ENCODE measurements at places on chromosomes 12 and 14.

DNA sequence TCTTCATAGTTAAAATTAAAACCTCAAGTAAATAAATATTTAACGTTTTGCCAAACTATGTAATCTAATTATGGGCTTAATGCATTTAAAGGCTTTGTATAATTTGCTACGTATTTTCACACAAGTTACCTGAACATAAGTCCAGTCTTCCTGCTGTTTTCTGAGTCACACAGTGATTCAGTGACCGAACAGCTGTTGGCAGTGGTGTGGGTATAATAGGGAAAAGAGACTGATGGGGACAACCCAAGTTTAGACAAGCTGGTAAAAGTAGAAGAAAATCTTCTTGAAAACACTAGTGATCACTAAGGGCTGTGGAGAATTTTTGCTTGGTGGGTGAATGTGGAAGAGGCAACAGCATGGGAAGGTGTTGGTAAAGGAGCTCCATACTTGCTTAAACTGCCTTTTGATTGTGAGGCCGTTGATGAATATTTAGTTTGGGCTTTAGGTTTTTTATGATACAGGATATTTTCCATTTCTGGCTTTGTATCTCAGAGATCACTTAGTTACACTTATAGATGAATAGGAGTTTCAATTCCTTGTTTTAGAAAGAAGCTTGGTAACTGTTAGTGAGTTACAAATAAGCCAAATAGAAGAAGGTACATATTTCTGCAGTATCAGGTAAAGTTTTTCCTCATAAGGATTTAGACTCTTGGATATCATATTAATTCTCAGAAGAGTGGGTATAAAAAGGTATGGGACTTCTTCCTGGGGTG is 23.9 kb downstream of the LRRK2 start:
- no peak for DNase-seq

GRCh38 chr14:24146453-24146977 is at the start of gene PSME2:
Gene PSME2, minus strand, starts transcription at chr14:24146610. Its CDS starts 29 bp downstream, at chr14:24146581.
- DNase-seq: peak; percentile 94

DNA sequence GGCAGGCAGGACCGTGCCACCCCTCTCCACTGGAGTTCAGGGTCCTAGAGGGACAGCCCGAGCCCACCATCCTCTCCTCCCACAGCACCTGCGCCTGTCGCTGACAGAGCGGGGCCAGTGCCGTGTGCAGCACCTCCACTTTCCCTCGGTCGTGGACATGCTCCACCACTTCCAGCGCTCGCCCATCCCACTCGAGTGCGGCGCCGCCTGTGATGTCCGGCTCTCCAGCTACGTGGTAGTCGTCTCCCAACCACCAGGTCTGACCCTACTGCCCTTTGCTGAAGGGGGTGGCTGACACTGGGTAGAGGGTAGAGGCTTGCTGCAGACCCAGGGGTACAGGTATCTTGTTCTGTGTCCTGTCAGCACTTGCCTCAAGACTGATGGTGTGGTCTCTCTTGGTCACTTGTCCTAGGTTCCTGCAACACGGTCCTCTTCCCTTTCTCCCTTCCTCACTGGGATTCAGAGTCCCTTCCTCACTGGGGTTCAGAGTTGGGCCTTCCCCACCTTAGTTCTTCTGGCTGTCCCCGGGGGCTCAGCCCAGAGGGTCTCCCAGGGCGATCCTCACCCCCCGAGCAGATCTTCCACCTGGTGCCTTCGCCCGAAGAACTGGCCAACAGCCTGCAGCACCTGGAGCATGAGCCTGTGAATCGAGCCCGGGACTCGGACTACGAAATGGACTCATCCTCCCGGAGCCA is 42.0 kb downstream of the SH2B3 start:
- no peak for DNase-seq

GRCh38 chr12:111791507-111791906 is 24.8 kb downstream of the ALDH2 start:
- DNase-seq: no peak

- no peak for DNase-seq
Measured at GRCh38 chr14:72485695-72486094, 408.2 kb downstream of the DPF3 start.

- no peak for DNase-seq
Measured at GRCh38 chr14:75831952-75832351, 149.8 kb downstream of the TGFB3 start.

- DNase-seq: no peak
Measured at GRCh38 chr12:28374556-28374955, 184.3 kb downstream of the CCDC91 start.

GRCh38 chr12:52690351-52691075 is 10.3 kb upstream of the KRT1 start:
- no peak for DNase-seq

DNA sequence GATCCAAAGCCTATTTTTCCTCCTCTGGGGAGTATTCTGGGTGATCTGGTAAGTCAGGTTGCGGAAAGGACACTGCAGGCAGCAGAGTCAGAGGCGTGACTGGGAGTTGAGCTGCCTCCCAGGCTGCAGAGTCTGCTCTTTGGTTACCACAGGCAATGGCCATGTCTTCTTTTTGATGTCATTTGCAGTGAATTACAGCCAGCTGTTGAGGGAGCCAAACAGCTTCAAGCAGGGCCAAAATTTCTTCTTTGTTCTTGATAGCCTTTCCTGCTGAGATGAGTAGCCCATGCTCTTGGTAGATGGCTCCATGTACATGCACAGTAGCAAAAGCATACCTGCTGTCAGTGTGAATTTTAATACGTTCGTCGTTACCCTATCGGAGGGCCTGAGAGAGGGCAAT is 116.6 kb upstream of the PZP start:
- DNase-seq: no peak

- no peak for DNase-seq
Measured at GRCh38 chr12:119068129-119068856, 87.0 kb downstream of the SRRM4 start.

- DNase-seq: no peak
Measured at GRCh38 chr14:28608443-28608842, 158.1 kb upstream of the FOXG1 start.

- no peak for DNase-seq
Measured at GRCh38 chr12:43338848-43339526, 213.0 kb downstream of the ADAMTS20 start.

GRCh38 chr14:24298892-24299254 is 707 bp downstream of the DHRS1 start:
- peak; percentile 26 for DNase-seq

DNA sequence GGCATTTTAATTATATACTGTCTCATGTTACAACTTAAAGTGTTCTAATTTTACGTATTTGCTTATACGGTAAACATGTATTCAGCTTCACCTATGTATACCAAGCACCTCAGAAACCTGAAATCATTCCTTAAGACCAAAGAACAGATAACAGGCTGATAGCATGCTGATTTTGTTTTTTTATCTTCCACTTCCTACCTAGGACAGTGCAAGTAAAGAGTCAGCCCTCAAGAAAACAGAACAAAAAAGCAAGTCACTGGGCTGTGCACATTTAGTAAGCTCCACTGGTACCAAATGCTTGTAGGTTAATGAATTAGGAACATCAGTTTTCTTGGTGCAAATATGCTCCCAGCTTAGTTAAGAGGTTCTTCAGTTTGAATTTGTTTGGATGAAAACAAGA is 611.3 kb downstream of the VRK1 start:
- no peak for DNase-seq

- no peak for DNase-seq
Measured at GRCh38 chr14:67253076-67253635, 11.9 kb downstream of the PALS1 start.

DNA sequence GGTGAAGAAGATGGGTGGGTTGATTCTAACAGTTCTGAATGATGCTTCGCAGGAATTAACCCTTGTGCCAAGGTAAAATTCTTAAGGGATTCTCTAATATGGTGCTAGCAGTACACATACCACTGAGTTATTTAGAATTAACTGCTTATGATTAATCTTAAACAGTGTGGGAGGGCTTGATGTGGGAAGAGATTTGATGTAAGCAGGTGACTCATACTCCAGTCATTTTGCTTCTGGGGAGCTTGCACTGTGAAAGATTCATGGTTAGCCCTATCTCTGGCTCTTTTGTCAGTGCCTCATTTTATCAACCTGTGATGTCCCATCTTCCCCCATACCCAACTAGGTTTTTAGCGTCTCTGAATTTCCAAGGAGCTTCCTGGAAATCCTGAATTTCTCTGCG is 83.8 kb downstream of the NRXN3 start:
- DNase-seq: no peak

DNA sequence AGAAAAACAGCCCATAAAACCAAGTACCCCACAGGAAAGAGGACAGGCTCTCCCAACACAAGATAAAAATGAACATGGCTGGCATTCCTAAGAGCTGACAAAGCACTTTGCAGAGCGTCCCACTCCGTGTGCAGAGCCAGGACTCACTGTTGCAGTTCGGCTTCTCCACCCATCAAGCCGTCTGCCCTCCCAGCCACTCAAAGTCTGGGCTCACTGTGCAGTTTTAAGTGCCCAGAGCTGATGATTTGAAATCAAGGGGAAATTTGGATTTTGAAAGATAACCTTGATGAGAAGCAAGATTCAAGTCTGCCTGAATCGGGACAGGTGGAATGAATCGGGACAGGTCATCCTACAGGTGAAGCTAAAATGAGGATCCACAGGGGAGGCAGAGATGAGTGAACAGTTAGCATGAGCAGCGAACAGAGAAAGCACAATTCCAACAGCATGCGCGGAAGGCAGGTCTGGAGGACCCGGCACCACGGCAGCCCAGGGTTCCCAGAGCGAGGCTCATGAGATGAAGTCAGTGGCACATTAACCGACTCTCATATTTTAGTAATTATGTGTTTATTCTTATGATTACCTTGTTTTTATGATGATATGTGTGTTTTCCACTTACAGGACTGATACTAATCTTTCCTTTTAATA is 39.8 kb upstream of the GPR68 start:
- no peak for DNase-seq

- DNase-seq: no peak
Measured at GRCh38 chr12:52037248-52037861, 13.9 kb upstream of the NR4A1 start.

GRCh38 chr12:104669089-104669721 is 212.5 kb downstream of the CHST11 start:
- no peak for DNase-seq

- DNase-seq: no peak
Measured at GRCh38 chr14:73678698-73679097, 33.9 kb downstream of the DNAL1 start.

DNA sequence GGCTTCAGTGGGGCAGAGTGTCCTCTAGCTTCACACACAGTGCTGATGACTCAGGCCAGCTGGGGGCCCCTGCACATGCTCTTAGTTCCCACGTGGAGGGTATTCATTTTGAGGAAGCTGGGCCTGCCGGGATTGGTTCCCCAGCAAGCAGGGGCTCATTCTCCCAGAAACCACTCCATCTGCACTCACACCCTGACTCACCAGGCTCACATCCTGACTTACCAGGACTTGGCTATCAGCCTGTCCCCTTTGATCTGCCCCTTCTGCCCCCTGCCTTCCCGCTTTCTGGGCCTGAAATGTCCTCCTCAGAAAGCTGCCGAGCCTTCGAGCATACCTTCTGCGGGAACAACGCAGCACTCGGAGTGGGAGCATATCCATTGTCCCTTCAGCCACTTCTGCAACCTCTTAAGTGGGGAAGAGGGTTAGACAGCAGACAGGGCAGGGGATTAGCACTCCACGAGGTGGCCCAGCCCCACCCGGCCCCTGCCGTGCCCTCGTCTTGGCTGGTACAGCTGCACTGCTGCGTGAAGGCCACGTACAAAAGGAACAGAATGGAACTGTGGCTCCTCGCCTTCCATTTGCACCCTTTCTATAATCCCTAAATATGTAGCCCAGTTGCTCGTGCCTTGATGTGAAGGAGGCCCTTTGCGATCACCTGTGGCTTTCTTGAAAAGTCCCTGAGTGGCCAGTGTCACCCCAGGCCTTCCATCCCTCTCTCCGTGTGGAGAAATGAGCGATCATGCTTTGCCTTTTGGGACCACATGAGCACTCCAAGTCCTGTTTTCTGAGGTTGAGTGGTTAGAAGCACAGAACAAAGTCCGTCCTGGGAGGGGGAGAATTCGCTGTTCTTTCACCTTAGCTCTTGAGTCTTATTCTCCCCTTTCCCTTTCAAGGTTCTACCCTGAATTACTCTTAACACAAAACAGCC is 26.1 kb downstream of the TPCN1 start:
- no peak for DNase-seq

- DNase-seq: no peak
Measured at GRCh38 chr12:2248901-2249381, 196.2 kb downstream of the CACNA1C start.

- no peak for DNase-seq
Measured at GRCh38 chr14:99143126-99143525, 128.9 kb downstream of the BCL11B start.

DNA sequence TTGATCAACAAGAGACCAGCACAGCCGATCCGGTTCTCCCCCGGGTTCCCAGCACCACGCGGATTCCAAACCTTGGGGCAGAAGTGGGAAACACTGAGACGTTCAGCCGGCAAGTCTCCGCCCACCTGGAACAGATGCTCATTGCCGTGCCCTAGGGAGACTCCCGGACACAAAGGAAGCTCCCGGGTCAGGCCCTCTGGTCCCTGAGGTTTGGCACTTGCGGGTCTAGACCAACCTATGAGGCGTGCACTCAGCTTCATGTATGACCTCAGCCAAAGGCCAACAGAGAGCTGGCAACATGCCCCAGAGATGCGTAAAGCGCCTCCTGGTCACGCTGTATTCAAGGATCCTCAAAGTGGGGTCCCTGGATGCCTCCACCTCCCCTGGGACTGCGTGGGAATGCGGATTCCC is 2.5 kb downstream of the RIMBP2 start:
- no peak for DNase-seq

GRCh38 chr14:68401317-68401716 is 391.6 kb downstream of the ZFP36L1 start:
- no peak for DNase-seq

- no peak for DNase-seq
Measured at GRCh38 chr12:39988574-39988973, 117.3 kb downstream of the SLC2A13 start.

DNA sequence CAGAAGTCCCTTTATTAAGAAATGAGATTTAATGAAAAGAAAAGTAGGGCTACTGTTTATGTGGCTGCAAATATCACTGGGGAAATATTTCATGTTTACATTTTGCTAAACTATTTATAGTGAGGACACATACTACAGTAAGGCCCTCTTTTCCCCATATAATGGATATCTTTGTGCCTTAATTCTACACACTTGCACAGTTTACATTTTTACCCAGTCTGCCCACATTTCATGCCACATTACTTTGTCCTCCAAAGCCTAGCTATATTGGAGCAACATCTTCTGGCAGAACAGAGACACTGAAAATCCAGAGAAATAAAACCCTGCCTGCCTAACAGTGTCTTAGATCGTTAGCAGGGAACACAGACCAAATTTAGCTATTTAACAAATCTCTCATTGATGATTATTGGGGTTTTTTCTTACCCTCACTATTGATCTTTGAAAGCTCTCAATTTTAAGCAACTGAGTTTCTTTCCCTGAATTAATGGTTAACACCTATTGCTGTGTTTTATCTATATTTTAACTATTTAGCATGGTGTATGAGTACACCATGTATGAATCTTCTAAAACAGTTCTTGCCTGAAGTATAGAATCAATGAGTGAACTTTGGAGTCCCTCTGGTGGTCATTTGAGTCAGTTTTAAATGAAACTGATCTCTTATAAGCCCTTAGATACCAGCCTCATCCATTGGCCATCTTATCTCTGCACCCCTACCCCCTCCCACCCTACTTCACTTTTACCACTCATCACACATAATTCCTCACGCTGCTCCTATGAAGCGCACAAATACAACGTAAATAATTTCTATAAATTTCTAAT is 170.2 kb downstream of the BCAT1 start:
- no peak for DNase-seq
